ENCODE measurements at places on chromosomes 3 and 15.

DNA sequence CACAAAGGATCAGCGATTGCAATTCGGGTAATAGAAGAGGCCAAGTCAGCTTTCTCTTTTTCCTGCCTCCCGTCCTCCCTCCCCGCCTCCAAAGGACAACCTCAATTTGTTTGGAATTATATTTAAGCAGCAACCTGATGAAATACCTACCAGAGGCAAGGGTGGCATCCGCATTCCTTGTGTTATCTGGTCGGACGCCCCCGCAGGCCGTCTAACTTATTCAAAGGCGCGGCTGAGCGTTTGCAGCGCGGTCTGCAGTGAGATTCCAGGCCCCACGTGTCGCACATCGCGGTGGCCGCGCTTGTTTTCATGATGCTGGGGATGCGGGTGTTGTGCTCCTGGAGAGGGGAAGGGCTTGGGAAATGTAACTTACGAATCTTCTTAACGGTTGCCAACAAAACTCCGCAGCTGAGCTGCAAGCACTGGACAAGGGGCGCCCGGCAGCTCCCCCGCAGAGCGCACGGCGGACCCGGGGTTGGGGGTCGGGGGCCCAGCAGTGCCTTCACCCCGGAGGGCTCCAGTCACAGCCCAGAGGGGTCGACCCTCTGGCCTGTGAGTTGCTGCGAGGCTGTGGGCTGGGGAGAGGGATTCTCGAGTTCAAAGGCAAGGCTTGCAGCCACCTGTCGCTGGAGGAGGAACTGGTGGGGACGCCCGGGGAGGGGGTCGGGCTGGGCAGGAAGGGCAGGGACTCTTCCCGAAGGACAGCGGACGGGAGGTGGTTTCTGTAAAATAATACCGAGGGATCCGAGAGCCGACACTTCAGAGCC lies 20.5 kb upstream of the RGMA start:
- no peak for DNase-seq

GRCh38 chr3:147404000-147404799 lies 2.1 kb downstream of the ZIC4 start:
- no peak for DNase-seq

DNA sequence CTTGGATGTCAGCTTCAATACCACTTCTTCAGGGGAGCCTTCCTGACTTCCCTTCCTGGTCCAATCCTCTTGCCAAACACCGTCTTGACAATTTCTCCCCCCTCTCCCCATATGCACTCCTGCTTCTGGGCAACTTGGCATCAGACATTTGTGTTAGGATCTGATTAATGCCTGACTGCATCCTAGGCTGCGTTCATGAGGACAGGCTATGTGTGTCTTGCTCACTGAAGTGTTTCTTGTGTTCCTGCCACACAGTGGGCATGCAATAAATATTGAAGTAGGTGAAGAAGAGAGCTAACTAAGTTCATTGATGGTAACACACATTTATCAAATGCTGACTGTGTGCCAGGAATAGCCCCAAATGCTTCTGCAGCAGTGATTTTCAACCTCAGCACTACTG lies 36.4 kb upstream of the WNT5A start:
- DNase-seq: no peak

DNA sequence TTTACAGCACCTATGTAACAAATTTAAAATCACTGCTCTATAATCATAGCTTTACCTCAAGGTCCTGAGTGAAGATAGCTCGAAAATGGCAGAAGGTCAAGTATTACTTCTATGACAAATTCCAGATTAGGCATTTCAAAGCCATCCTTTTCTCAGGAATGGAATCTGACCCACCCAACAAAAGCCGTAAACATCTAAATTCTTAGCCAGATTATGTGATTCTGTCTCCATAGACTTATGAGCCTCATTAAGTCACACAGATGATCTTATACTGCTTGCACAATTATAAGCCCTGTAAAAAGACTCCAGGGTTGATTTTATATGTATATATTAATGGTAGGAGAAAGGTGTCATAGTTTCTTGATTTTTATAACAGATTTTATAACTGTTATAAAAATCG lies 56.9 kb downstream of the CEP152 start:
- peak; percentile 63 for DNase-seq

DNA sequence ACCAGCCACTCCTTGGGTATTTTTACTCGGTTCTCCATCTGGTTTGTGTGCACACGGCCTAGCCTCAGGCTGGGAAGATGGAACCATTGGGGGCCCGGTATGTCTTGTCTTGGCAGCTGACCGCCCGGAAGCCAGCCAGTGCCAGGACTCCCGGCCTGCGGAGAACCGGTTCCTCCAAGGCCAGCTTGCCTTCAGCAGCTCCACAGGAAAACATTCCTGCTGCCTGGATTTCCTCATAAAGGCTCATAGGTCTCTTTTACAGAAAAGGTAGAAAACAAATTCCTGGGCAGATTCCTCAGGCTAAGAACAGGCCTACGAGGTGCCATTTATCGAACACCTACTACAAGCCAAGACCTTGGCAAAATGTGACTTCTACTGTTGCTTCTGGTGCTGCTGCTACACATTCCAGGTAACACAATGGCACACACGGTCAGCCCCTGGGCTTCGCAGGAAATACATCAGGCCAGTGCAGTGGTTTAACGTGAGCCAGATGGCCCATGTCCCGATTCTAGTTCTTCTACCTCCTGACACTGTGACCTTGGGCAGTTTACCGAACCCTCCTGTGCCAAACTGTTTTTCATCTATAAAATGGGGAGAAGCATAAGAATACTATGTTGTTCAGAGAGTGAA lies 141.8 kb downstream of the OPA1 start:
- DNase-seq: no peak

DNA sequence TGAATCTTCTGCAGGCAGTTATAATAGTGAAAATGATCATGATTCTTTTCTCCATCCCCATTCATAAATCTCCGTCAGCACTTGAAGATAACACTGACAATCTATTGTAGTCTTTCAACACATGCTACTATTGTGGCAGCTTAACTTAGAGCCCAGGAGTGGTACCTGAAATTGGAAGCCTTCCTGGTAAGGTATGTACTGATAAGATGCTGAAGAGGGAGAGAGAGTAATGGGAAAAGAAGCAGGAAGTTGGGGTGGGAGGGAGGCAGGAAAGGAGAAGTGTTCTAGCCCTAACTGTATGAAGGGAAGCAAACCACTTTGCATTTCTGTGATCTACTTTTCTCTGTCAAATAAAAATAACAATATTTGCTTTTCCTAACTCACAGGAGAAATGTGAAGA lies 197.4 kb upstream of the RORA start:
- DNase-seq: no peak

GRCh38 chr3:9402410-9403228 lies 5.2 kb downstream of the SETD5 start:
- no peak for DNase-seq

DNA sequence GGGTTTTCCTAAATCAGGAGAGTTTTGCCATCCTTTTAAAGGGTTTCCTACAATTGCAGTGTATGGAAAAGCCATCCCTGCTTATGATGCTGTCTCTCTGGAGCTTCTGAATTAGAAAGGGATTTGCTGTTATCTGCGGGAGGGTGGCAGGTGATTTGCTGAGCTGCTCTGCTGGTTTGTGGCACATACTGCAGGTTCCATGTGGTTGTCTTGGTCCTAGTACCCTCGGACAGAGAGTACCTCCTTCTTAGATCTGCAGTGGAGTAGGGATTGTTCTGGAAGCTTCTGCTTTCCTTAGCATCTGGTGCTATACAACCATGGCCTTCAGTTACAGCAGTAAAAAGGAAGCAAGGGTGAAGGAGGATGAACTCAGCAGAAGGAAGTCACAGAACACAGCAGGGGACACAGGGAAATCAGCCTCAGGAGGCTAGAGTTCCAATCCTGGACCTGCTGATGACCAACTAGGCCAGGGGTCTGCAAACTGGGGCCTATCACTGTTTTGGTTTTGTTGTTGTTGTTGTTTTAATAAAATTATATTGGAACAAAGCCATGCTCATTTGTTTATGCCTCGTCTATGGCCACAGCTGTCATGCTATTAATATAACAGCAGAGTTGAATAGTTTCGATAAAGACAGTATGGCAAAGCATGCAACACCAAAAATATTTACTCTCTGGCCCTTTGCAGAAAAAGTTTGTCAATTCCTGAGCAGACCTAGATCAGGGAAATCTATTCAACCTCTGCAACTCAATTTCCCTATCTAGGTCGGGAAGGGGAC lies 39.5 kb downstream of the STARD5 start:
- no peak for DNase-seq

DNA sequence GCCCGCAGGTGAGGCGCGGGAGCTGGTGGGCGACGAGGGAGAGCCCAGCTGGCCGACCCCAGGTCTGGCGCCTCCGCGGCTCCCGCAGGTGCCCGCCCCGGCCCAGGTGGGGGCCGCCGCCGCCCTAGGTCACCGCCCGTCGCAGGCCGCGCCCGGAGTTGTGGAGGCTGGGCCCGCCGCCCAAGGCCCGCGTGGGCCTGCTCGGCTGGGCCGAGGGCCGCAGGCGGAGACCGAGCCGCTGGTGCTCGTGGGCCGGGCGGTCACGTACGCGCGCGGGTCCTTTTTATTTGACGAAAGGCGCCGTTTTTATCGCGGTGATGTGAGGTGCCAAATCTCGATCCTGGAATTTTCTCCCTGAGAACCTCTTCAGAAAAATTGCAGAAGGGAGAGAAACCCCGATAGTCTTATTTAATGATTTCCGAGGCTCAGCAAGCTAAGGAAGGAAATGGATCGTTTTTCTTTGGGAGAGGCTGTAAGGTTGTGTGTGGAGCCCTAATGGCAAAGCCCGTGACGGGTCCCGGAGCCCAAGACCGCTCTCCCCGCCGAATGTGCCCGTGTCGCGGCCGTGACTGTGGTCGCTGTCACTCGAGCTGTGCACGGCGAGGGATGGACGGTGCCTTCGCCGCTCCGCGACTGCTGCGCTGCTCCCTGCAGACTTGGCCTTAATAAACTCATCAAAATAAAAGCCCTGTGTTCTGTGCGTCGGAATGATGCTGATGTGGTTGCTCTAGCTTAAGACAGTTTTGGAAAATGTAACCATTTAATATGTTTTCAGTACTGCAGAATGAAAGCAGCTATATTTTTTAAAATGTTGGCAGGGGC lies 612 bp downstream of the APPL1 start:
- DNase-seq: no peak

GRCh38 chr3:171526869-171527268 lies 66.7 kb upstream of the TNIK start:
- DNase-seq: peak; percentile 43

DNA sequence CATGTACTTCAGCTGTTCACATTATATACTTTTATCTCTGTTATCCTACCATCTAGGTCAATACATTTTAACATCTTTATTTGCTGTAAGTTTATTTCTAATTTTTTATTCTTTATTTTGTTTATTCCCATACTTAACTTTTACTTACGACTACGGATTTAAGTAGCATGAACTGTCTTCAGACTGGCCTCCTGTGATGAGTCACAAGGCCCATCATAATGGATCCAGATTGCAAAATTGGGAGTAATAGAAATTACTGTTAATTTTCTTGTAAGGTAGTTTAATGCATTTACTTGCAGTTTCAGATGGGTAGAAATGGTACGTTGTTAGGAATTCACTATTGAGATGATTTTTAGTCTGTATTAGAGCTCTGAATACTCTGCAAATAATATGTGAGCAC lies 45.9 kb downstream of the PPARG start:
- DNase-seq: no peak

GRCh38 chr15:70530503-70530902 lies 232.9 kb downstream of the UACA start:
- no peak for DNase-seq

GRCh38 chr3:111733856-111734255 lies 125.2 kb upstream of the PHLDB2 start:
- DNase-seq: no peak

GRCh38 chr15:96392380-96393208 lies 62.1 kb downstream of the NR2F2 start:
- no peak for DNase-seq

DNA sequence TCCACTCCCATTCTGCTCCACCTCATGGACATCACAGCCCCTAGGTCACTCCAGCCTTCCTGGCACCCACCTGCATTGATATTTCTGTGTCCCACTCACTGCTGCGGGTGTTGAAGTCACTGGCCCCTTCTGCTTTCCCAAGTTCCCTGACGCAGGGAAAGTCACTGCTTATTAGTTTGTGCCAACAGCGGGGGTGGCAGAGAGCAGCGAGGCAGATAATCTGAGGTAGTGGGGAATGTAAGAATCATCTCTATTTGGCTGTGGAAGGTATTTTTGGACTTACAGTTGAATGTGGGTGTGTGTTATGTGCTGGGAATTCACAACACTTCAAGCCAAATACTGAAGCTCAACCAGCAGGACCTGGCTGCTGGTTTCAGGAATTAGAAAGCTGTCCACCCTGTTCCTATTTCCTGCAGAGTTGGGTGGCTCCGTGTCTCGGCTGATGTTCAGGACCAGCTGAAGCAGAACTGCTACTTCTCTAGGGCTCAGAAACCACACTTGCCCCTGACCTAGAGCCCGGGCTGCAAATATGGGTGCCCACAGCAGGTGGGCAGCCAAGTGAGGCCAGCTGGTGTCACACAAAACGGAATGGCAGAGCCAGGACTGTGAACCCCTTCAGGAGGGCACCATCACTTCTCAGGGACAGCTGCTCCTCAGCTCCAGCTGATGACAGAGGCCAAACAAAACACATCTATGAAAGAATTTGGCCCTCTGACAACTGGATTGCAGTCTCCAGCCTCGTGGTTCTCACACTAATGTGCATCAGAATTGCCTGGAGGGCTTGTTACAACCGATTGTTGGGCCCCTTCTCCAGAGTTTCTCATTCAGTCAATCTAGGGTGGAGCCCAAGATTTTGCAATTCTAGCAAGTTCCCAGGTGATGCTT lies 57.7 kb downstream of the SEMA5B start:
- DNase-seq: no peak

DNA sequence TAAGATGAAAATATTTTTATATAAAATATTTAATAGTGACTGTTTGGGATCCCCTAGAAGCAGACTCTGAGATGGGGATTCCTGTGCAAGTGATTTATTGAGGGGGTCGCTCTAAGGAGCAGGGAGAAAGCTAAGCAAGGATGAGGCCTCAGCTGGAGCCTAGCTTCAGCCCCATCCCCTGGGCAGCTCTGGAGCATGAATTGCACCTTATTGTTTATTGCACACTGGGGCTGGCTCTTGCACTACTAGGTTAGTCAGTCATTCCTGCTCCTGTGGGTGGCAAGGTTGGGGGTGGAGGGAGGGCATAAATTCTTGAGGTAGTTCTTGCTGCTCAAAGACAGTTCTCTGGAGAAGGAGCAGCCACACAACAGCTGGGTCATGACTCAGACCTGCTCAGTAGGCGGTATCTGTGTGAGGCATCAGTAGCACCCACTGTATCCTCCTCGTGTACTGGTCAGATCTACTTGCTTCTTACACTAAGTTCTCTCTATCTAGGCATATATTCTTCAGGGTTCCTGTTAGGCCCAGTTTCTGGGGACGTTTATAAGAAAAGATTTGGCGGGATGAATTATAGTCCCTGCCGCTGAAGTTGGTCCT lies 27.2 kb upstream of the TNFSF10 start:
- peak; percentile 43 for DNase-seq

DNA sequence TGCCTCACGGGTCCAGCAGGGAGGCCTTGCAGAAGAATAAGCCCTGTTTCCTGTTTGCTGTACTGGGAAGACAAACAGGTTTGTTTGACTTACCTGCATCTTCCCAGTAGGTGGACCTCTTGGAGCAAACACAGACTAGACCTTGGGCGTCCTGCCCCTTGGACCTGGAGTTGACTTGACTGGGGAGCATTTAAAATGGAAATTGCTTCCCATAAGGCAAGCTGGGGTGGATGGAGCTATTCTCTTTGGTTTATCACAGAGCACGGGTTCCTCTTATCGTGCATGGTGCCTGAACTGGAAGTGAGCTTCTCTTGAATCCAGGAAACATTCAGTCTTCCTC lies 151.4 kb downstream of the RPLP1 start:
- DNase-seq: no peak

GRCh38 chr3:14512942-14513327 lies 27.2 kb downstream of the GRIP2 start:
- DNase-seq: no peak

- peak; percentile 62 for DNase-seq
Observed at GRCh38 chr3:23600167-23600871, 205.4 kb upstream of the UBE2E1 start.

Measured in BJ (cell line).